Left renal cortex interstitium (tissue), 4 donors: ENCODE measurements at places on chromosomes 5 and 9.

- DNase-seq: no peak
These were observed 75.1 kb upstream of the SPRY4 start for GRCh38 chr5:142399891-142400290.

GRCh38 chr5:109900911-109901627 lies 211.3 kb downstream of the MAN2A1 start:
- DNase-seq: no peak

DNA sequence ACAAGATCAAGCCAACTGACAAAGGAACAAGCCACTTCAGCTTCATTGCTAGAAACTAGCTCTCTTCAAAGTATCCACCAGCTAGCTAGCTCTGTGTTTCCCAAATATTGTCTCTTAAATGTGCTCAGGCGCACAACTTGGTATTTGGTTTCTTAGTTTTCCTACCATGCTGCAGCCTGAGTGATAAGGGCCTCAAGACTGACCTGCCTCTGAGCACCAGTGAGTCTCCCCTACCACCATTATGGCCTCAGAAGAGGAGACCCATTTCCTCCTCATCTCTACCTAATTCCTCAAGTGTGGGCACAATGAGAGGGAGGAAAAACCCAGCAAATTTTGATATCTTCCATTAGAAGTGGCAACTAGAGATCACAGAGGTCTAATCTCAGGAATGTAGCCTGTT lies 34.6 kb upstream of the KIF2A start:
- no peak for DNase-seq

GRCh38 chr9:83622433-83622938 lies 457 bp upstream of the IDNK start:
- DNase-seq: no peak

- no peak for DNase-seq
These were observed 67.4 kb upstream of the TBC1D9B start for GRCh38 chr5:179974946-179975712.

DNA sequence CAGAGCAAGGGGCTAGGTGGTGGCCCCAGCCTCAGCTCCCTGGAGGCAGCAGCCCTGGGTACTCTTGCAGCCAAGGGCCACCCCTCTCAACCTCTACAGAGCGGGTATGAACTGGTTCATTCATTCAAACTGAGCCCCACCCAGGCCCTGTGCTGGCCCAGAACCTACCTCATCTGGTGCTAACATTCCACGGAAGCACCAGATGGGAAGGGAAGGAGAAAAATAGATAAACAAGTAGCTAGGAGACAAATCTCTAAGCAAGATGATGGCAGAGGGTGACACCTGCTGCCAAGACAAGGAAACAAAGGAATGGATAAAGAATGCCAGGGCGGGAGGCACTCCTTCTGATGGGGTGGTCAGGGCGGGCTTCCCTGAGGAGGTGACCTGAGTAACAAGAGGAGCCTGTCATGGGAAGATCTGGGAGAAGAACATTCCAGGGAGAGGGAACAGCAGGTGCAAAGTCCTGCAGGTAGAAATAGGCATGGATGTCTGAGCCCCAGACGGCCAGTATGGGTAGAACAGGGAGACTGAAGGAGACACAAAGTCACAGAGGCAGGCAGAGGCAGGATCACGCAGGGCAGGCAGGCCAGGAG lies 6.1 kb downstream of the ST6GALNAC4 start:
- DNase-seq: no peak

DNA sequence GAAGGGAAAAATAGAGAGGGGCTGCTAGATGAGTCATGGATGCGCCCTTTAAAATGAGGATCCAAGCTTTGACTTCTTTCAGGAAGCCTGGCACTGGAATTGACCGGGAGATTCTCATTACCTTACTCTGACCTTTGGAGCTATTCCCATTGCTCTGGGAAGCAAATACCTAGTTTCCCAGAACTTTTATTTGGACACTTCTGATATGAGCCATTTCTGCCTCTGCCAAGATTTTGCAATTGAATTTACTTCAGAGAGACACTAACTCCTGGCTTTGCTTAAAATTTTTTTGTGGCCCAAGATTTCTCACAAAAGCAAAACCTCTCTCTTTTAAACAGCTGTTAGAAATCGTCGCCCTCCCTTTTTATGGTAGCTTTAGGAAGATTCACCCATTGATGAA lies 15.7 kb upstream of the AGXT2 start:
- no peak for DNase-seq

DNA sequence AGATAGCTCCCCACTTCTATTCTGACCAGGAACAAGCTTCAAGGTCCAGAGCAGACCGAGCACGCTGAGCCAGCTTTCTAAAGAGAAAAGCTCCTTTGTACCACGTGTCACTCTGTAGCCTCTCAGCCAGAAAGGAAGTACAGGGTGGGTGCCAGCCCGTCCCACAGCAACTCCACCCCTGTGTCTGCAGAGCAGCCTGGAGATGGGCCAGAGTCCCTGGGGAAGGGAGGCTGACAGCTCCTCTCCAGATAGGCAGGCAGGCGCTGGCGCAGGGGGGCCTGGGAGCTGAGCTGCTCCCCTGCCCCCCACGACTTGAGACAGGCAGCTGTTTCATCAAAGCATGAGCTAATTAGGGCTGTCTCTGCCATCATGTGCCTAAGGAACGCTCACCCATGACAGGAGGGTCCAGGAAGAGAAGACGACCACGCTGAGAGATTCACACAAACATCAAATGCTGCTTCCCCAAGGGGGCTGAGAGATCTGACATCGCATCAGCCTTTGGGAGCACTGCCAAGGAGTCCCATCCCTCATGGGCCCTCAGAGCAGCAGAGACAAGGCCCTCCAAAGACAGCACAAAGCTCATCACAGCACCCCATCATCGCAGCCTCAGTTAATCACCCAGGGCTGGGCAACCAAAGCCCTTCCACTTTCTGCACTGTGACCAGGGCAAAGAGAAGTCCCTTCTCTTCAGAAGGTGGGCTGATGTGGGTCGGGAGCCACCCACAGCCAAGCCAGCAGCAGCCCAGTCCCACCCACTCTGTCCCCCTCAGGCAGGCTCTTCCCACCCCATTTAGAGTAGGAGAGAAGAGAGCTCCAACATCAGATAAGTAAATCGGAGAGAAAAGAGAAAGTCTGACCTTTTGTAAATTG lies 78.5 kb upstream of the LRRTM2 start:
- no peak for DNase-seq

- no peak for DNase-seq
These were observed 168.2 kb downstream of the DAB2IP start for GRCh38 chr9:121819428-121820231.

DNA sequence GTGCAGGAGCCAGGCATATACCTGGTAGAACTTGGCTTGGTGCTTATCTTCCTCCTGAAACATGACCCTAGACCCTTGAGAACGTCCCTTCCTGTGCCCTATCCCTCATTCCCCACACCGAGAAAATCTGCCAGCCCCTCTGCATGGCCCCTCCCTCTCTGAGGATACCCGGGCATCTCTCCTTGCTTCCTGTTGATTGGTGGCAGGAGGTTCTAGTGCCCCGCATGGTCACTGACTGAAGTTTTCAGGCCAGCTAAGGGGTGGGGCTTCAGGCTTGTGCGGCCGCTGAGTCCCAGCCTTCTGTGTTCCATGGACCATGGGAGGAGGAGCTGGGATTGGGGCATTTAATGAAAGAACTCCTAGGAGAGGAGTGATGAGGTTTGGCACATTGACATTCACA lies 22.8 kb downstream of the IGIP start:
- DNase-seq: no peak

GRCh38 chr5:160850421-160850820 lies 1.6 kb downstream of the ATP10B start:
- DNase-seq: no peak
